ENCODE measurements at places on chromosomes 3 and 15.

DNA sequence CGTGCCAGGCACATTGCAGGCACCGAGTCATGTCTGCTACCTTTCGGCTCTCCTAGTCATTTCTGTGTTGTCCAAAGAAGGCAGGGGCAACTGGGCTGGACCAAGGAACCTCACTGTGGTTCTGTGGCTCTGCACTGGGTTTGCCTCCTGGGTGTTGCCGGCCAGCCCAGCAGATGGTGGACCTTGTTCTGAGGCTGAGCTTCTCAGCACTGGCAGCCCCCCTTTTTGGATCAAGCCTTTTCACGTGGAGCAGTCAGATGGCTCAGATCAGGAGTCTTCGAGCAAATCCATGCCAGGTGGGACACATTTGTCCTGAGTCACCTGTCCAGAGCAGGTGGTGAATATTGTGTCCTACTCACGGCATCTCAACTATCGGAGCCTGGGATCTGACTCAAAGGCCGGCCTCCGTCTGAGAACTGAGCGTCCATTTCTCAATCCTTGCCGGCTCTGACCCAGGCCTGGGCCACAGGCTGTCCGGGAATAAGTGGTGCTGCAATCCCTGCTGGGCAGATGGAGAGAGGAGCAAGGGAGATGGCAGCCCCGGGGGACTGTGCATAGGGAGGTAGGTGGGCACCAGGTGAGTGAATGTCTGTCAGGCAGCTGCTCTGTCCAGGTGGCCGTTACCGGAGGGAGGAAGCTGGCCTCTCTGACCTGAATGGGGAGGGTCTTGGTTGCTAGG lies at the start of gene IL16:
Gene IL16, plus strand, starts transcription at position 304 of the 679 bp plus-strand sequence. CDS start 28,521 bp downstream, outside the sequence.
- DNase-seq = no peak

DNA sequence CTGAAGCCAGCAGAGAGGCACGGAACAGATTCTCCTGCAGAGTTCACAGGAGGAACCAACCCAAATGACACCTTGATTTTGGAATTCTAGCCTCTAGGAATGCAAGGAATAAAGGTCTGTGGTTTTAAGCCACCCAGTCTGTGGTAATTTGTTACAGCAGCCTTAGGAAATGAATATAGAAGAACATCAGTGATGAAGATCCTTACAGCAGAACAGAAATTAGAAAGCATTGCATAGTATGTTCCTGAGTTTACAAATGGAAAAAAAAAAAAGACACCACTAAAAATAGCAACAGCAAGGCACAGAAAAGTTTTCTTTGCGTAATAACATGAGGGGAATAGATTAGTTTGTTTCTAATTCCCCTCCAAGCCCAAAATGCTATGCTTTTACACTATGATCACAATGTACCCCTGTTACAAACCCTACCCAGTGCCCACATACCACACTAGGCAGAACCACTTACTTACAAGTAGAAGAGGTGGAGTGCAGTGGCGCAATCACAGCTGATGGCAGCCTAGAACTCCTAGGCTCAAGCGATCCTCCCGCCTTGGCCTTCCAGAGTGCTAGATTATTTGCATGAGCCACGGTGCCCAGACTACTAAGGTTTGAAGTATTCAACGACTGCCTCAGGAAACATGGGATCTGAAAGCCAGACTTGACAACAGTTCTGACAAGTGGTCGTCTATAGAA lies 84.3 kb downstream of the SHQ1 start:
- DNase-seq = no peak

GRCh38 chr3:29416514-29416913 lies 135.6 kb downstream of the RBMS3 start:
- no peak for DNase-seq

DNA sequence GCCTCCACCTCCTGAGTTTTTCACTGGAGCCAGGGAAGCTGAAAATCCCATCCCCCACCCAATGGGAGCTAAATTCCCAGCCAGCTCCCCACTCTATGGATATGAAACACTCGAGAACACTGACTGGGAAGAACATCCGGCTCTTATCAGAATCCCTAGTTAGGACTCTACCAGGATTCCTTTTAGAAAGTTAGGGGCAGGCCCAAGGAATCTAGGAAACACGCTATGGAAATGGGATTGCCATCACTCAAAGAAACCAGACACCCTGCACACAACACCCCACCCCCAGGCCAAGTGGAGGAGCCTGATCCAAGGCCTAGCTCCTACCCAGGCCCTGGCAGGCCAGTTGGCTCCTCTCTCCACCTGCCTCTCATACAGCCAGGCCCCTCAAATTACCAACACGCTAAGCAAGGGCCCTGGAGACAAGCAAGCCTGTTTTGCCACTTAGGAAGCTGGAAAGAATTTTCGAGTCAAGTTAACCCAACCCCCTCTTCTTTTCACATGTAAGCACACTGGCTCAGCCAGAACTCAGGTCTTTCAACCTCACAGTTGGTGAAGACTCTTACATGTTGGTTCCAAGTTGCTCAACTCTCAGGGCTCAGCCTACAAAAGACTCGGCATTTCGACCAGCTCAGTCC lies 75.5 kb downstream of the RBPMS2 start:
- no peak for DNase-seq

- DNase-seq = no peak
These were observed 374.6 kb upstream of the CFAP20DC start for GRCh38 chr3:59424268-59425010.

GRCh38 chr3:174596447-174596982 lies 262.6 kb upstream of the NAALADL2 start:
- no peak for DNase-seq

DNA sequence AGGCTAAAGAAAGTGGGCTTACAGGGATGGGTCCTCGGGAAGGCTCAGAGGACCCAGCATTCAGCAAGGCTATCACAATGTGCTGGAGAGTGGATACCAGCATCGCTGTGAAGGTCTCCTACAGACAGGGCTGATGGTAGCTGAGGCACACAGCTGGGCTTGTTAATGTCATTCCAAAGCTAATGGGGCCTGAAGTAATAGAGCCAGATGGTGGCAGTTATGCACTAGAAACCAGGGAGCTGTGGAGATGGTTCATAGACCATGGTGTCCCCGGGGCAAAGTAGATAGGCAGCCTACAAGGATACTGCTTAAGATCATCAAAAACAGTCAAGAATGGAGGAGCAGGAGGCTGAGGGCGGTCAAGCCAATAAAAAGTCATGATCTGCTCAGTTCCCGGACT lies 24.8 kb upstream of the BOC start:
- no peak for DNase-seq

- DNase-seq = no peak
These were observed 682.8 kb upstream of the ARPP21 start for GRCh38 chr3:34956511-34956910.

DNA sequence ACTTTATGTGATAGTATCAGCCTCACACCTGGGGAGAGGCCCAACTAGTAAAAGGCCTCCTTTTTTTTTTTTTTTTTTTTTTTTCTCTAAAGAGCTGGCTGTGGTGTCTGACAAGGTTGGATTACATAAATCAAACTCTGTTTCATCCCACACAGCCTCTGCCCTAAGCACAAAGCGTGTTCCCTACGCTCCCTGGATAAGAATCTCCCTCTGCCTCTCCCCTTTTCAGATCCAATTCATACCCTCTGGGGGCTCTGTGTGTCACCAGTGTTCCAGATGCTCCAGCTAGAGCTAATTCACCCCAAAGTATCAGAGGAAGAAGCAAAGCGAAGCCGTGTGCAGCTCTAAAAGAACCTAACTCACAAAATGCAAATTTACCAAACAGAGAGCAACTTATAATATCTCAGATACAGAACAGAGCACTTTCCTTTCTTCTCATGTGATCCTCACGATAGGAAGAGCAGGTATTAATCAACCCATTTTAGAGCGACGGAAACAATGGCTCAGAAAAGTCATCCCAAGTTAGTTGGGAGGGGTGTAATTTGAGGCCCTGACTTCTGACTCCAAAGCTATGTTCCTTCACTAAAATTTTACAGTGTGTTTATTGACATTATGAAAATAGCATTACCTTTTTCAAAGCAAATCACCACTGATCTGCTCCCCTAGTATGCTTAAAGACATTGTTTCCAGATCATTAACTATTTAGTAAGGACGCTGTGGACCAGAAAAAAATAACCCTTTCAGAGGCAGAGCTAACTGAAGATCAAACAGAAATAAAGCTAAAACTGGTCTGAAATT lies 12.4 kb downstream of the BMF start:
- no peak for DNase-seq

- DNase-seq = no peak
These were observed 6.5 kb upstream of the GSK3B start for GRCh38 chr3:120100711-120101110.

DNA sequence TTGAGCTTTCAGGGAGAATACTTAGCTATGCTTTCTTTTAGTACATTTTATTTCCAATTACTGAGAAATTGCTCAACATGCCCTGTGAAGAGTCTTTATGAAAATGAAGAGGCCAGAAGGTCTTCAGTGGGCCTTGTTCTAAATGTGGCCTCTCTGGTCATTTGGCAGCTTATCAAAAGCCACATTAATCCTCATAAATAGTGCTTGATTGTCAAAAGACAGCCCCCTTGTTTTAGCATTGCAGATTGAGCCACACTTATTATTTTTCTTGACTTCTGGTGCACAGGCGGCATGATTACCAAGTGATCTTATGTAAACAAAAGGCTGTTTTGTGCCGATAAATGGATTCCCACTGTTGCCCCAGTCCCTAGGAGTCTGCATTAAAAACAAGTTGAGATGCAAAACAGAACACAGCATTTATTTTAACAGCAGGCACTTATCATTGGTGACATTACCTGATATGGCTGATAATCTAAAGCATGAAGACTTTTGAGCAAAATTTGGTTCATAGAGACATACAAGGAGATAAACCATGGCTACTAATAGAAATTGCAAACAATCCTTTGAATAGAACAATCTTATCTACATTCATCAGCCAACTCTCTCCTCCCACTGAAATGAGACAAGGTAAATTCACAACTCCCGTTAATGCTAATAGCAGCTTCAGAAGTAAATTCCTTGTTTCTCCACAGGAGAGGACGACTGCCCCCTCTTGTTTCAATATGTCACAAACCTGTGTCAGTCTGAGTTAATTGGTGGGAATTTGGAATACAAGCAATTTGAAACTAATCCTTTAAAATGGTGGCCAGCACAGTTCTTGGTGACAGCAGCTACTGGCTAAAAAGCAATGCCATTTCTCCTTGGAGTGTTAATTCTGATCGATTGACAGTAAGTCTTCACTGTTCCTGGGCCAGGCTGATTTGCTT lies 194.3 kb downstream of the NSUN3 start:
- DNase-seq = no peak

All from activated CD4-positive, alpha-beta T cell treated with anti-CD3 and anti-CD28 coated beads for 24 hours (primary cell).